MCF 10A (cell line): ENCODE measurements at places on chromosomes 13 and 19.

DNA sequence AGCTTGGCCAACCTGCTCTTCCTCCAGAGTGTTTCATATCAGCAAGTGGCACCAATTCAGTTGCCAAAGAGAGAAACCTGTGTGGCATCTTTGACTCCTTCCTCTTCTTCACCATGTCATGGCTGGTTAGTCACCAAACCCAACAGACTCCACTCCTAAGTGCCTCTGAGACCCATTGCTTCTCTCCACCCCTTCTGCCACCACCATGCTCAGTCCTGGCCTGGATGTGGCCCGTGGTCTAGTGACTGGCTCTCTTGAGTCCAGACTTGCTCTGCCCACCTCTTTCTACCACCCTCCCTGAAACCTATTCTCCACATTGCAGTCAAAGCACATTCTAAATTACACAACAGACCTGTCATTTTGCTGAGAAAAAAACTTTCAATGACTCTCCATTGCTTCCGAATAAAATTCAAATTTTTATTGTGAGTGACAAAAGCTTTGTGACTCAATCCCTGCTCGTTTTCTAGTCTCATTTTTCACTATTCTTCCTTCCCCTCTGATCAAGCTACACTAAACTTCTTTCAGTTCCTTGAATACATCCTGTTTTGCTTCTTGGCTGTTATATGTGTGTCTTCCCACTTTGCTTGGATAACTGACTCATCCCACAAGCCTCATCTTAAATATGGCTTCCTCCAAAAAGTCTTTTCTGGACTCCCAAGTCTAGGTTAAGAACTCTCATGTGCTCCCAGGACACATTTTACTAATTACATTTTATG lies 12.0 kb upstream of the TNFSF11 start:
- H3K36me3 ChIP-seq = peaks cover 4% of the 10 kb centered on the region
- H3K4me3 ChIP-seq = no peak overlapping the region
- H3K27ac ChIP-seq = no peak overlapping the region
- no peak for DNase-seq

GRCh38 chr19:43776286-43776685 lies 4.5 kb downstream of the KCNN4 start:
- no peak overlapping the region for H3K4me3 ChIP-seq
- no peaks in the 10 kb centered on the region for H3K27me3 ChIP-seq
- H3K4me1 ChIP-seq = peaks cover 43% of the 10 kb centered on the region
- no peak overlapping the region for H3K27ac ChIP-seq
- H3K36me3 ChIP-seq = peaks cover 38% of the 10 kb centered on the region

DNA sequence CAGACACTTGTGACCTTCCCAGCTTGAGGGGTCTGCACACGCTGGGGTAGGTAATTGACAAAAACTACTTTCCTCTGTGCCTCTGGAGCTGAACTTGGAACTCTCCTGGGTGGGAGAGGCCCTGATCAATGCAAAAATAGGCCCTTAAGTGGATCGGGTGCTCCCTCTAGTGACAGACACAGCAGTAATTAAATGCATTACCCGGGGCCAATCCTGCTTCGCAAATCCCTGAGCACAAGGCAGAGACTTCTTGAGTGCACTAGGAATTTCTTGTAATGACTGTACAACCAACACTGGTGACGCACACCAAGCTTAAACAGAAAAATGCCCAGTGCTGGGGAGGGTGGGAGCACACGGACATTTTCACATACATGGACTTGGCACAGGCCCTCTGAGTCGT lies 10.6 kb upstream of the UBE2S start:
- no peak overlapping the region for H3K4me3 ChIP-seq
- no peaks in the 10 kb centered on the region for H3K27me3 ChIP-seq
- H3K4me1 ChIP-seq = no peaks in the 10 kb centered on the region
- H3K36me3 ChIP-seq = no peaks in the 10 kb centered on the region
- DNase-seq = peak; percentile 86

GRCh38 chr19:55041627-55042343 lies 3.7 kb upstream of the GP6 start:
- no peaks in the 10 kb centered on the region for H3K4me1 ChIP-seq
- DNase-seq = no peak
- peaks cover 60% of the 10 kb centered on the region for H3K36me3 ChIP-seq
- no peak overlapping the region for H3K4me3 ChIP-seq
- no peaks in the 10 kb centered on the region for H3K27me3 ChIP-seq

DNA sequence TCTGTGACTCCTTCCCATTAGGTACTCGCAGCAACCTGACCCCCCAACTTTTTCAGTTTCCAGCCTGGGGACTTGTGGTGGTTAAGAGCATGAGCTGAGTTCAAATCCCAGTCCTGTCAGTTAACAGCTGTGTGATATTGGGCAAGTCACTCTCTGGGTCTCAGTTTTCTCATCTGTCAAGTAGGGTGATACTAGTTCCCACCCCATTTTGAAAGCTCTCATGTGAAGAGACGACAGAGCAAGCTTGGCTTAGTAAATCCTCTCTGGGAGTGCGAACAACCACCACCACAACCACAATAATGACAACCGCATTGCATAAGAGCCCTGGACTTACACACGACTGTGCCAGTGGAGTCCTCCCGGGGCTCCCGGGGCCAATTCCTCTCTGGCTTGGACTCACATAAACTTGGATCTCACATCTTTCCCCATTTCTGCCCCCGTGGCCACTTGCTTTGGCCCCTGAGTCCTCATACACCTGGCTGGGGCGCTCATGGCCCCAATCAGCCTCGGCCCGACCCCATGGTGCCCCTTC lies 454 bp downstream of the BLVRB start:
- H3K4me1 ChIP-seq = peaks cover 19% of the 10 kb centered on the region
- DNase-seq = peak; percentile 88

DNA sequence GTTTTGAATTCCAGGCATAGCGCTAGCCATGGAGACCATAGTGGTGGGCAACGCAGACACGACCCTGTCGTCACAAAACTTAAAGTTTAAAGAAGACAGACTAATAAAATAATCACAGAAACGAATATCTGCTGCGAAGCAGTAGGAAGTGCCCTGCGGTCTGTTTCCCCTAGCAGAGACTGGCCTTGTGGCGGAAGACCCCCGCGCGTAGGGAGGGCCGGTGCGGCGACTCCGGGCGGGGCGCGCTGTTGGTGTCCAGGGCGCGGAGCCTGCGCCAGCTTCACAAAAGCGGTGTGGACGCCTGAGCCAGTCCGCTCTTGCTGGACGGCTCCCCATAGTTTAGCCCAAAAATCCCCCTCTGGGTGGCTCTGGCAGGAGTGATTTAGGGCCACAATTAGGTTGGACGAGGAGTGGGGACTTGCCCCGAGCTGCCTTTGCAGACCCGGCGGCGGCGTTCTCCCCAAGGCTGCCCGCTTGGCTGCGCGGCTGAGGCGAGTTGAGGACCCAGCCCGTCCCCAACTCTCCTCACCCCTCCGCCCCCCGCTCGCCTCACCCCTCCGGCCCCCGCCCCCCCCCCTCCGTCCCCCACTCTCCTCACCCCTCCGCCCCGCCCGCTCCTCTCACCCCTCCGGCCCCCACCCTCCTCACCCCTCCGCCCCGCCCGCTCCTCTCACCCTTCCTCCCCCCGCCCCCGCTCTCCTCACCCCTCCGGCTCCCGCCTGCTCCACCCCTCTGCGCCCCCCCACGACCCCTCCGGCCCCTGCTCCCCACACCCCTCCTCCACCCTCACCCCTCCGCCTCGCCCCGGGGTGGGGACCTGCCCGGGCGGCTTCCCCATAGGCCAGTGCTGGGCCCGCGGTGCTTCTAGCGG lies 14.2 kb upstream of the LATS2 start:
- H3K4me1 ChIP-seq = peaks cover 19% of the 10 kb centered on the region
- H3K4me3 ChIP-seq = no peak overlapping the region
- no peak for DNase-seq
- no peaks in the 10 kb centered on the region for H3K27me3 ChIP-seq
- no peak overlapping the region for H3K27ac ChIP-seq
- no peaks in the 10 kb centered on the region for H3K36me3 ChIP-seq

- no peak for DNase-seq
- H3K4me3 ChIP-seq = no peak overlapping the region
- H3K36me3 ChIP-seq = peaks cover 22% of the 10 kb centered on the region
- no peak overlapping the region for H3K27ac ChIP-seq
Measured at GRCh38 chr19:43966079-43966694, 15.2 kb downstream of the ZNF221 start.

DNA sequence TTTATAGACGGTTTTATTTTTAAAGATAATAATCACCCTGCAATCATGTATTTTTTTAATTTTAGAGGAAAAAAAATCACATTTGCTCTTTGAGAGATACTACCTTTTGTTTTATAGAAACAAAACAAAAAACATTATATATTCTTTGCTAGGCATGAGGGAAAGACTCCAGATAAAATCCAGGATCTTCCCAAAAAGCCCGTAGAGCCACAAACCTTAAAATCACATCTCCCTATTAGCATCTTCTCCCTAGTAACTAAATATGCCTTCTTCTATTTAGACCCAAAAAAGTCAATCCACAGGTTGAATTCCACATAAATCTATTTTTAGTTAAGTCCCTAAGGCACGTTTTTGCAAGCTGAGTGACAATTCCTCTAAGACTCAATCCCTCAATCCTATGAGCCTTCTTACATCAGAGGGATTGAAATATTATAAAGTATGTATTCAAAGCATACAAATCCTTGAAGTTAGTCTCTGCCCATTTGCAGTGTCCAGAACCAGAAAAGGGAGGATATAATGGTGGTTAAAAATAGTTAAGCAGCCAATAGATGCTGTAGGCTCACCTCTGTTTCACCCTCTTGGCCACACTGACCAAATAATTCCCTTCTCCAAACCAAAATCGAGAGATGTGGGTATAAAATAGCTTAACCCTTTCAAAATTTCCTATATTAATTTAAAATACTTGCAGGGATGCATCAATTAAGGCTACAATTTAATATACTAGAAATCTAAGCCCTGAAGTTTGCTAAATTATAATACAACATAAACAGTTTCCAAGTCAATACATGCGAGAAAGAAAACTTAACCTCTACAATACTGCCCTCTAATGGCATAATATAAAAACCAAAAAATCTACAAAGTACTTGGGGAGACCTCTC lies 64.0 kb downstream of the SERP2 start:
- H3K4me1 ChIP-seq = peaks cover 37% of the 10 kb centered on the region
- H3K27ac ChIP-seq = peak overlapping the region; percentile 96
- no peaks in the 10 kb centered on the region for H3K27me3 ChIP-seq
- peaks cover 42% of the 10 kb centered on the region for H3K36me3 ChIP-seq
- DNase-seq = peak; percentile 61
- H3K4me3 ChIP-seq = peak overlapping the region; percentile 92

GRCh38 chr13:75316427-75316826 lies 165.5 kb downstream of the TBC1D4 start:
- H3K4me3 ChIP-seq = no peak overlapping the region
- H3K36me3 ChIP-seq = no peaks in the 10 kb centered on the region
- H3K27me3 ChIP-seq = no peaks in the 10 kb centered on the region
- no peaks in the 10 kb centered on the region for H3K4me1 ChIP-seq
- H3K27ac ChIP-seq = no peak overlapping the region

DNA sequence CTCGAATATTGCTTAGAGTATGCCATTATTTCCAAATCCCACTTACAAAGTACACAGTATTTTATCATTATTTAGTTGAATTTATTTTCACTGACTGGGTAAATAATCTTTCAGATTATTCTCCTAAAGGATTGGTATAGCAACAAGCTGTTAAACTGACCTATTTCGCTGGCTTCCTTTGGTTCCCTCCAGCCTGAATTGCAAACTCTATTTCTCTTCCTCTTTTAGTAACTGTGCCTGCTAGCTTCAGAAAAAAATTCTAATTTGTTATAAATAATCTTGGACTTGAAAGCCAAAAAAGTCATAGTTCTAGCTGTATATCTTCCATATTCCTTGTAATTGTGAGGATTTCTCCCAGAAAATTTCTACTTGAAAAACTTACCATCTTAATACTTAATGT lies 15.0 kb upstream of the CCNA1 start:
- no peaks in the 10 kb centered on the region for H3K36me3 ChIP-seq
- no peaks in the 10 kb centered on the region for H3K27me3 ChIP-seq
- no peak for DNase-seq
- H3K27ac ChIP-seq = no peak overlapping the region

DNA sequence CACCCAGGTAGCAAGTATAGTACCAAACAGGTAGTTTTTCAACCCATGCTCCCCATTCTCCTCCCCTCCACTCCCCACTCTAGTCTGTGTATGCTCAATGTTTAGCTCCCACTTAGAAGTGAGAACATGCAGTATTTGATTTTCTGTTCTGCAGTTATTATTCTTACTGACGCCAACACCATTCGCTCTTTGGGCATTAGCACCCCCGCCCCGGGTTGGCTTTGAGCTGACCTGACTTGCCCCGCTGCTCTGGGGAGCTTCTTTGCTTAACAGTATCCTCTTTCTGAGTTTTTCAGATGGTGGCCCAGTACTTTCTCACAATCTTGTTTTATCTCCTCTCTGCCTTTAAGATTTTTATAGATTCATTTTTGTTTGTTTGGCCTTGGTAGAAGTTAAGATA lies 138.7 kb downstream of the CRYL1 start:
- H3K27ac ChIP-seq = peak overlapping the region; percentile 75
- H3K36me3 ChIP-seq = no peaks in the 10 kb centered on the region
- no peak overlapping the region for H3K4me3 ChIP-seq
- no peaks in the 10 kb centered on the region for H3K27me3 ChIP-seq
- no peak for DNase-seq

GRCh38 chr19:869245-870177 lies 10.0 kb downstream of the CFD start:
- H3K4me1 ChIP-seq = peaks cover 24% of the 10 kb centered on the region
- H3K36me3 ChIP-seq = peaks cover 29% of the 10 kb centered on the region
- H3K27me3 ChIP-seq = no peaks in the 10 kb centered on the region
- no peak overlapping the region for H3K4me3 ChIP-seq
- peak; percentile 92 for DNase-seq
- H3K27ac ChIP-seq = no peak overlapping the region
